8988T (cell line): ENCODE measurements at places on chromosomes 1 and 21.

DNA sequence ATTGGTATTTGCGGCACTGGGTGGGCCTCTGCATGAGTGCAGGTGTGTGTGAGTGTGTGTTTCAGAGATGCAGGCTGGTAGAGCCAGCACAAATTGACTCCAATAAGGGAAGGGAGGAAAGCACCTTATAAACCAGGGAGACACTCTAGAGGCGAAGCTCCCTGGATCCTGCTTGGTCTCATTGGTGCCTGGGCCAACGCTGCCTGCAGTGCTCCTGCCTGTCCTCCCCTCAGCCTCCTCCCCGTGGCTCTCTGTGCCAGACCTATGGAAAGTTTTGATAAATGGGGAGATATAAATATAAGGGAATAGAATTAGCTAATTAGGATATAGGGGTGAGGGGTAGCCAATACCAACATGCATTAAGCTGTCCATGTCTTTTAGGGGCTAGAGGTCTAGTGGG is 2.6 kb downstream of the BSND start:
- no peak for DNase-seq

DNA sequence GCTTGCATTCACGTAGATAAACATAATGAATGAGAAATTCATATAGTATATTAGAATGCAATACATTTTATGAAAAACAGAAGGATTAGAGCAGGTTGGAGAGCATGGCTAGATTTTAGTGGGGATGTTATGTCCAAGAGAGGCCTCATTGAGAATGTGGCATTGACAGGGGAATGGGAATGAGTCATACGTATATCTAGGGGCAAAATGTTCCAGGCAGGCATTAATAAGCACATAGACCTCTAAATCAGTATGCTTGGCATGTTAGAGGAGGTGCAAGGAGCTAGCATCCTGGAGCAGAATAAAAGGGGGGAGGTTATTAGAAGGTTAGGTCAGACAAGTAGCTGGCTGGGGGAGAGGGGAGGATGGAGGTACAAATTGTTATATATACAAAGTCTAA is 93.0 kb downstream of the USH2A start:
- DNase-seq = no peak

- no peak for DNase-seq
These were observed 25.8 kb downstream of the RRP1 start for GRCh38 chr21:43815107-43815613.

DNA sequence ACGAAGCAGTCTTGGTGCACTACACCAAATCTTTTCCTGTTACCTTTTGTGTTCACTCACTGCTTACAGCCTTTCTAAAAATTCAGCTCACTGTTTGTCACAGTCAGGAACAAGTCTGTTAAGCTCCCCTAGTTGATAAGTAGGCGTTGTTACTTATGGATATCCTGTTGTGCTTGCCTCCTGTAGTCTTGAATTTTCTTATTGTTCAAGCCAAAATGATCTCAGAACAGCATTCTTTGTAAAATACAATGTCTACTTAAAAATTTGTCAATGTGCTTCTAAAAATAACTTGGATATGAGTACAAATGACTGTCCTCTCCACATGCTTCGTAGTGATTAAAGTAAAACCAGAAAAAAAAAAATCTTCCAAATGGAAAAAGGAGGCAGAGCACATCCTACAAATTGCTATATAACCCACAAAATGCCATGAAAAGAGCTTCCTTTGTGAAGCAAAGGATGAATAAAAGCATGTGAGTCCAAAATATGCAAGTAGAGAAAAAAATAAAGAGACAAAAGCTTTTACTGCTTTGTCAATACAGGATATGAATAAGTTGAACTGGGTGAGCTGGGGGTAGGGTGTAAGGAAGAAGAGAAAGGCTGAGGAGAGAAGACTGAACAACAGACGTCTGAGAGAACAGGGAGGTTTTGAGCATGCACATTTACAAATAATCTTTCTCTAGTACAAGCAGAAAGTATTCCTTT is 228.9 kb upstream of the ADGRL4 start:
- DNase-seq = no peak

GRCh38 chr1:89850844-89851415 is 30.1 kb downstream of the LRRC8D start:
- no peak for DNase-seq

GRCh38 chr1:219806642-219807041 is 121.7 kb downstream of the SLC30A10 start:
- no peak for DNase-seq

GRCh38 chr21:45050345-45050796 is 24.0 kb upstream of the ADARB1 start:
- DNase-seq = no peak

DNA sequence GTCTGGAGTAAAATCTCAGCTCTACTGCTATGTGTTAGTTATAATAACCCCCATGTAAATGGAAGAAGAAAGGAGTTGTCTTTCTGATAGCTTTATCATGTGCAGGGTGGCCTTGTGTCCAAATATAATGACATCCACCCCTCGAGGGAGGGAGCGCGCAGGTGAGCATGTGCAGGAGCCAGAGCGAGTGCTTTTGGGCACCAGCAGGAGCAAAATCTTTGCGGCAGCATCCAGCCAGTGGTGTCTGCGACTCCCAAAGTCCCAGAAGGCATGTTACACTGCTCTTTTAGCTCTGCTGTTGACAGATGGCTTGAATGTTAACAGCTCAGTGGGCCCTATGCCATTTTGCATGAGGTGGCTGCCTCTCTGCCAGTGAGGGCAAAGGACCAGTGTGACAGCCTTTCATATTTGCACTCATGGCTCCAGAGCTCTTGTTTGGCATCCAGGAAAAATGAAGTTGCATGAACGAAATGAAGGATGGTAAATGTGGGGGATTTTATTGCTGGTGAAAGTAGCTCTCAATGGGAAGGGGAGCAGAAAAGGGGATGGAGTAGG is 146.7 kb downstream of the HMCN1 start:
- DNase-seq = no peak

DNA sequence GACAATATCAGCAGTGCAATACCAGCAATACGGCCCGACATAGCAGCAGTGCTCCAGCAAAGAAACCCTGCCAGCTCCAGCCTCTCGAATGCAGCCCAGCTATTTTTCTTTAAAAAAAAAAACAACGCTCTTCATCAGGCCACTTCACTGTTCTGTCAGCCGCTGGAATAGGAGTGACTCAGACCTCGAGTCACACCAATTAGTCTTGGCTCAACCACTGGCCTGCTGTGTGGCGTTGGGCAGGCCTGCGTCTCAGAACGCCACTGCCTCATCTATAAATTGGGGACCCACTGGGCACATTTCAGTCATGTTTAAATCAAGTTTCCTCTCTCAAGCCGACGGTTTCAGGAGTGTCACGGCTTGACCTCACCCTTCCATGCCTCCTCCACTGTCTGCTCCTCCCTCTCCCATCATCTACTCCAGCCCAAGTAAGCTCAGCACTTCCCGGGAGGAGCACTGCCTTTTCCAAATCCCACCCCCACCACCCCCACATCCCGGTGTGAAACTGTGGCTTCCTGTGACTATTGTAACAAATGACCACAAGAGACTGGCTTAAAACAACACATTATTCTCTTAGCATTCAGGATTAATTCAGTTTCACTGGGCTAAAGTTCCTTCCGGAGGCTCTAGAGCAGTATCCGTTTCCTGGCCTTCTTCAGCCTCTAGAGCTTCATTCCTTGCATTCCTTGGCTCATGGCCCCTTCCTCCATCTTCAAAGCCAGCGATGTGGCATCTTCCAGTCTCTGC is 71.9 kb upstream of the EFHD2 start:
- DNase-seq = no peak

- DNase-seq = no peak
These were observed 5.5 kb downstream of the NCAM2 start for GRCh38 chr21:21003701-21004100.
